Fibroblast of skin of right biceps (primary cell): ENCODE measurements at places on chromosomes 5 and 9.

- no peak for DNase-seq
Measured at GRCh38 chr5:180020176-180020575, 51.4 kb downstream of the RNF130 start.

DNA sequence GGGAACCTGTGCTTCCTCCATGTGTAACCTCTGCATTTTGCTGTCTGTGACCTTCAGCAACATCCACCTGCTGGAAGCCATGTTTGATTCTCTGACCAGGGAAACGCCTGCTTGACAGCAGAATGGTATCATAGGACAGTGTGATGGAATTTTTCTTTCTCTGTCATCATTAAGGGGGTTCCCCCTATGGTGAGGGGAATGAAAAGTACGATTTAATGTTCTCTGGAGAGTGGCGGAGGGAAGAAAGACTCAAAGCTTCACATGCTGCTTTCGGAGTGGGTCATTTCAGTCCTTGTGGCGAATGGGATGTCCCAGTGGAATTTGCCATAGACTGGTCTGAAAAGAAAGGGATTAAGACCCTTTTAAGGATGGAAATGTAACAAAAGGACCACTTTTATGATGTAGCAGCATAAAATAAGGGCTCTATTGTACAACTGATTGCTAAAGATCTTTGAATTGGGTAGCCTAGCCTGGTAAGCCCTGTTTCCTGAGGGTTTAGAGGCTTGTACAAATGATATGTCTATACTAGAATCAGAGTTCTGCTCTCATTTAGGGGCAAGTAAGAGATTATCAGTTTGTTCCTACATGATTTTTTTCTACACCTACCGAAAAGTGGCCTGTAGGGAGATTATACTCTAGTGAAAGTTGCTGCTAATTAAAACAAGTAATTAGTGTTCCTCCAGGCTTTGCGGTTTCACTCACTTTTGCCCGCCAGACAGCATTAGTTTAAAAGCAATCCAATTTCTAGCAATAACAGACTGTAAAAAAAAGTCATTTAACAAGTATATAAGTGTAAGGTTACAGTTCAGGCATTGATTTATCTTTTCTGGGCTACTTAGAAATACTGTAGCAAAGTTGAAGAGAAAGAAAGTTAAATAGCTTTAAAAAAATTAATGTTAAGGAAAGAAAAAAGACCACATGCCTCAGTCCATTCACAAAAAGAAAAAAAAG lies 904.5 kb downstream of the NR2F1-AS1 start:
- no peak for DNase-seq

DNA sequence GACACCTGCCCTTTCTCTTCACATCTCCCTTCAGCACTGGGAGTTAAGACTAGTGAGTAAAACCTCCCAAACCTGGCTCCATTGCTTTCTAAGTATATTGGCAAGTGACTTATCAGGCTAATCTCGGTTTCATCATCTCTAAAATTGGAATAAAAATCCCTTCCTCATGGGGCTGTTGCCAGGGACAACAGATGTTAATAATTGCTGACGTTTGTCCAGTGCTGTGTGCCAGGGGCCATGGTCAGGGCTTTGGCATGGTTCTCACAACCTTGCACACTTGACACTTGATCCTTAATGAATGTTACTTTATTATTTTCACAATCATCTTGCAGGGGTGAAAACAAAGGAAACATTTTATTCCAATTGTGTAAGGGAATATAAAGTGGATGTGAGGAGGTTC lies 1262.0 kb upstream of the WWC1 start:
- DNase-seq: peak; percentile 1

GRCh38 chr5:74424162-74424868 lies 216.2 kb downstream of the ENC1 start:
- DNase-seq: no peak

- peak; percentile 99 for DNase-seq
Measured at GRCh38 chr5:76689321-76690036, 26.4 kb upstream of the F2R start.

DNA sequence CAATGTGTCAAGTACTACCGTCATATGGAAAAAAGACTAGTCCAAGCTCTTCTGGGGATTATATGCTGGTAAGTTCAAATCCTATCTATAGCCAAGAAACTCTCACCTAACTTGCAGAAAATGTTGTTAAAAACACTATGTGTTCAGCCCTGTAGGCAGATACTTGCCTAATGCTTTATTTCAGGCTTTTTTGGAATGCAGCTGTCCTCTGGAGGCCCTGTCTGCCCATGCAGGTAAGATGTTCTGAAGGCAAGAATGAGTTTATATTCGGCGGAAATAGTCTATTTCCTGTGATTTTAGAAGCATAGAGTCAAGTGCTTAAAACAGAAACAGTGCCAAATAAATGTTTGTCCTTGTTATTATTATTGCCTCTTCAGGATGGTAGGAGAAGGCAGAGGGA lies 34.3 kb upstream of the PPP2R2B start:
- DNase-seq: no peak

DNA sequence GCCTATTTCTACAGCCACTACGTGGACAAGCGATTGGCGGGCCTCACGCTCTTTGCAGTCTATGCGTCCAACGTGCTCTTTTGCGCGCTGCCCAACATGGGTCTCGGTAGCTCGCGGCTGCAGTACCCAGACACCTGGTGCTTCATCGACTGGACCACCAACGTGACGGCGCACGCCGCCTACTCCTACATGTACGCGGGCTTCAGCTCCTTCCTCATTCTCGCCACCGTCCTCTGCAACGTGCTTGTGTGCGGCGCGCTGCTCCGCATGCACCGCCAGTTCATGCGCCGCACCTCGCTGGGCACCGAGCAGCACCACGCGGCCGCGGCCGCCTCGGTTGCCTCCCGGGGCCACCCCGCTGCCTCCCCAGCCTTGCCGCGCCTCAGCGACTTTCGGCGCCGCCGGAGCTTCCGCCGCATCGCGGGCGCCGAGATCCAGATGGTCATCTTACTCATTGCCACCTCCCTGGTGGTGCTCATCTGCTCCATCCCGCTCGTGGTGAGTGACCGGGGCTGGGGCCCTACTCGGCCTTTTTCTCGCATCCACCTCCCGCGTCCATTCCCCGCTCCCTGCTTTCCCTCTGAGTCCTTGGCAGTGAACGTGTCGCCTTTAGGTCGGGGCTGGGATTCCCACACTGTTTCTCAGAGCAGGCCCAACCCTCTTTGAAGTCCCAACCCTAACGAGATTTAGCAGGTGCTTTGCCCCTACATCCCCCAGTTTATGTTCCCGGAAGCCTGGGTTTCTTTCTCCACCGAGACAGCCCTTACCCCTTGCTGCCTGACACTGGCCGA lies 1.8 kb downstream of the PTGER4 start:
- peak; percentile 10 for DNase-seq

DNA sequence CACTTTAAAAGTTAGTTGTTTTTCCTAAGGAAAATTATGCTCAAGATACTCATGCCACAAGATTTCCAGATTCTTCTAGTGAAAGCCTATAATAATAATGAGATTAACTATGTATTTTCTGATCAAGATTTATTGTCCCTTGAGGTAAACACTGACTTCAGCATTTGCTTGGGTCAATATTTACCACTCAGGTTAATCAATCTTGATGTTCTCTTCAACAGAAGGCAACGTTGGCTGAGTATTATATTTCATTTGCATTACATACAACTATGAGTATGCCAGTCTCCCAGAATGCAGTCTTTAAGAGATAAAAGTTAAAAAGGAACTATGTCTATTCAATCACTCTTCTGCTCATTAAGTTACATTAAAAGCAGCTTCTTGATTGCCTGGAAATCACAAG lies 115.6 kb downstream of the GPR21 start:
- no peak for DNase-seq

- DNase-seq: no peak
Measured at GRCh38 chr9:134982311-134982710, 64.6 kb upstream of the FCN1 start.

DNA sequence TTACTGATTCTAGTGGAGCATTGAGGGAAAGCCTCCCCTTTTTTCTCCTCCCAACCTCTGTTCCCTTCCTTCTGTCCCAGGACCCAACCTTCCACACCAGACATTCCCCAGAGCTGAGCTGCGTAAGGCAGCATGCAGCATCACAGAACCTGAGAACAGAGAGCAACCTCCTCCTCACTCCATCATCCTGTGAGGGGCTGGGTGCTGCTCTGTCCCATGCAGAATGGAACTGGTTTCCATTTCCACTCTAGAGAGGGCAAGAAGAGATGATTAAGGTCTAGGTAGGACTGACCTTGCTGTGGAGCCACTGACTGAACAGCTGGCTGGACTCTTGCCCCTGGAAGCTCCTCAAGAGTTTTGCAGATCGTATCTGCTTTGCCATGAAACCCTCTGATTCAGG lies 30.1 kb upstream of the IL7R start:
- DNase-seq: no peak

GRCh38 chr9:35357116-35357515 lies 132.8 kb upstream of the RUSC2 start:
- peak; percentile 54 for DNase-seq

DNA sequence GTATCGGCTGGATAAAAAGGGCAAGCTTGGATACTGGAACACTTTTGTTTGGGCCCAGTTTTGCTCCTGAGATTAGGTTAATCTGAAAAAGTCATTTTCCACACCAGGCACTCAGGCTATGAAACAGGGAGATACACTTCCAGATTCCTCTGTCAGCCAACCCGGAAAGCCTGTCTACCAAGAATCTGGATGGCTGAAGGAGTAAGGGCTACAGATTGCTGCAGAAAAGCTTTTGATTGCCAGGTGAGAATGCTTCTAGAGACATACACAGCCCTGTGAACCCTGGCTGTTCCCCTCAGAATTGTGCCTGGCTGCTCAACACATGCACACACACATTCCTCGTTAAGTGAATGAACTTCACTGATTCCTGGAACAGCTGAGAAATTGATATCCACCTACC lies 114.4 kb downstream of the PSD2 start:
- DNase-seq: no peak

DNA sequence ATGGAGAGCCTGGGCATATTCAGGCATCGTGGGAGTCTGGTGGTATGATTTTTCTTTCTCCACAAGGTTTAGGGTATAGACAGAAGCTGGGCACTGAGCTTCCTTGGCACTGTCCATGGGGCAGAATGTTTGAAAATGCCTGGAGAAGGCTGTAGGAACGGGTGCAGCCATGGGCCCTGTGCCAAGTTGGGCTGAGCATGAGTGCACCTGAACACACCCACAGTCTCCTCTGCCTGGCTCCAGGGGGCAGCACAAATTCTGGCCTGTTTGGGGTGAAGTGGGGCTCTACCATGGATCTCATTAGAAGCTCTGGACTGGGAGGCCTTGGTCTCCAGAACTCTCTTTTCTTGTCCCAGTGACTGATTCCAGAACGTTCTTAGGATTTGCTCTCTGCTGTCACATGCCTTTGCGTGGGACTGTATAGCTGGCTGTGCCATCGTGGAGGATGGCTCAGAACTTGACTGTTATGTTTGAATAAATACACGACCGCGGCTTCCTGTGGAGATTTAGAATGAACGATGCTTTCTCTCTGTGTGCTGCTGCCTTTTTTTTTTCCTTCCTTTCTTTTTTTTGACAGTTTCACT lies 229.8 kb downstream of the FANCC start:
- no peak for DNase-seq

- DNase-seq: no peak
Measured at GRCh38 chr9:130940693-130941576, 1.9 kb upstream of the FIBCD1 start.

GRCh38 chr9:75712700-75713099 lies 177.8 kb upstream of the PCSK5 start:
- peak; percentile 69 for DNase-seq

- DNase-seq: no peak
Measured at GRCh38 chr9:13163946-13164345, 115.5 kb downstream of the MPDZ start.

GRCh38 chr5:137201876-137202275 lies 297.2 kb downstream of the SPOCK1 start:
- DNase-seq: peak; percentile 92

GRCh38 chr5:34026089-34026761 lies 16.8 kb downstream of the C1QTNF3 start:
- no peak for DNase-seq

GRCh38 chr5:106417163-106417562 lies 1253.6 kb downstream of the EFNA5 start:
- DNase-seq: no peak

GRCh38 chr9:16901590-16901989 lies 31.1 kb upstream of the BNC2 start:
- peak; percentile 29 for DNase-seq

DNA sequence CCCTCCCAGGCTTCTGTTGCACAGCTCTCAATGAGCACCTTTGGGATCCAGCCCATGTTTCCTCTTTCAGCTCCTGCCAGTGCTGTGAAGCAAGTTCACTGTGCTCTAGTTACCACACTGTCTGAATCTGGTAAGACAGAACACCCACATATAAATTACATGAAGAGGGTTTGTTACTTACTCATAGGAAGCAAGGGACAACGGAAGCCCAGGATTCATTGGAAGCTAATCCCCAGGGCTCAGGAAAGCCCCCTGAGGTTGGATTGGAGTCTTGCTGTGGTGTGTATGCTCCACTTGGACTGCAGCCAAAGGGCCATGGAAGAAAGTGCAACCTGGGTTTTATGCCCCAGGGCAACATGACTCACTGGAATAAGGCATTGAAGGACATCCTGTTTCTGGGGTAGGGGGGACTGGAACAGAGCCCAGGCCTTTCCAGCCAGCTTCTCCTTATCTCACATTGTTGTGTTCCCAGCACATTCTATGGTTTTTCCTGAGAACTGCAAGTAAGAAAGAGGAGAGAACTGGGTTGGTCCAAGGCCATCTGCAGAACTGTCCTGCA lies 15.6 kb upstream of the CLK4 start:
- DNase-seq: peak; percentile 98

- no peak for DNase-seq
Measured at GRCh38 chr9:38342096-38342495, 50.4 kb upstream of the ALDH1B1 start.

GRCh38 chr5:143653766-143654282 lies 158.1 kb upstream of the HMHB1 start:
- peak; percentile 28 for DNase-seq

DNA sequence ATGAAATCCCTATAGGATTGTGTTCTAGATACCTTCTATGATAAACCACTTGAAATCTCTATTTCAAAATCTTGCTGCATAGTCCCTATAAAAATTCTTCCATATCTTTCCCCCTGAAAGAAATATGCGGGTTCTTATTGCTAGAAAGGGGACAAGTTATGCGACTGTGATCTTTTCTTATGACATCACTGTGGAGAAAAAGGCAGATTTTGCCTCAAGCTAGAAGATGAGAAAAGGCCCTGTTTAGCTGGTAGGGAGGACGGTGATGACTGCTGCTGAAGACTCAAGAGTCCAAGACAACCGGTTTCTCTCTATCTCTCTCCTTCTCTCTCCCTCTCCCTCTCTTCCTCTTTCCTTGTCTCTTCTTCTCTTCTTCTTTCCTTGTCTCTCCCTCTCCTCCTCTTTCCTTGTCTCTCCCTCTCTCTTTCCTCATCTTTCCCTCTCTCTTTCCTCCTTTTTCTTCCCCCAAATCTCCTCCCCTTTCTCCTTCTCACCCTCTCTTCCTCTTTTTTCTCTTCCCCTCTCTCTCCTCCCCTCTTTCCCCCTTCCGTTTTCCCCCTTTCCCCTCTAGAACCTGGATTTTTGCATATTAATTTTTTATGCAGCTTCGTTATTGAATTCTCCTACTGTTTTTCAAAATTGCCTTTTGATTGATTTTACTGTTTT lies 5.3 kb downstream of the OR2S2 start:
- DNase-seq: no peak
